ENCODE measurements at places on chromosomes 2 and 18.
A peak's percentile ranks its signal among the peaks of the same experiment; 100 is the strongest.

- DNase-seq = no peak
Observed at GRCh38 chr18:2827061-2827460, 19.7 kb upstream of the EMILIN2 start.

- no peak for DNase-seq
Observed at GRCh38 chr18:66557091-66557490, 46.8 kb downstream of the CDH19 start.

GRCh38 chr2:33122726-33123125, 176.0 kb downstream of the LTBP1 start:
- no peak for DNase-seq

DNA sequence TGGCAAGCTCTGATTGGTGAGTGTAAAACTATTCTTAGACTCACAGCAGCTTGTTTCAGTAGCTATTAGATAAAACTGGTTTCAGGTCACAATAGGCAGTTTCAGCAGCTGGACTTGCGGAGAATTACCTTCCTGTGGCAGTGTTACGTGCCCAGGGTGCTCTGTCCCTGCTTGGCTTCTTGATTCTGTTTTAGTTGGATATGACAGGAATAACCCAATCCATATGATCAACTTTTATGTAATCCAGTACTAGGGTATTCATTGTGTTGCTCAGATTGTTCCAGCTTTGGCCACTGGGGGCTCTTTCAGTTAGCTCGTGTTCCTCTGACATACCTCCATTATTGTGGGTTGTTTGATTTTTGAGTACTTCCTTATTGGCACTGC, 43.1 kb downstream of the INPP4A start:
- peak; percentile 6 for DNase-seq

DNA sequence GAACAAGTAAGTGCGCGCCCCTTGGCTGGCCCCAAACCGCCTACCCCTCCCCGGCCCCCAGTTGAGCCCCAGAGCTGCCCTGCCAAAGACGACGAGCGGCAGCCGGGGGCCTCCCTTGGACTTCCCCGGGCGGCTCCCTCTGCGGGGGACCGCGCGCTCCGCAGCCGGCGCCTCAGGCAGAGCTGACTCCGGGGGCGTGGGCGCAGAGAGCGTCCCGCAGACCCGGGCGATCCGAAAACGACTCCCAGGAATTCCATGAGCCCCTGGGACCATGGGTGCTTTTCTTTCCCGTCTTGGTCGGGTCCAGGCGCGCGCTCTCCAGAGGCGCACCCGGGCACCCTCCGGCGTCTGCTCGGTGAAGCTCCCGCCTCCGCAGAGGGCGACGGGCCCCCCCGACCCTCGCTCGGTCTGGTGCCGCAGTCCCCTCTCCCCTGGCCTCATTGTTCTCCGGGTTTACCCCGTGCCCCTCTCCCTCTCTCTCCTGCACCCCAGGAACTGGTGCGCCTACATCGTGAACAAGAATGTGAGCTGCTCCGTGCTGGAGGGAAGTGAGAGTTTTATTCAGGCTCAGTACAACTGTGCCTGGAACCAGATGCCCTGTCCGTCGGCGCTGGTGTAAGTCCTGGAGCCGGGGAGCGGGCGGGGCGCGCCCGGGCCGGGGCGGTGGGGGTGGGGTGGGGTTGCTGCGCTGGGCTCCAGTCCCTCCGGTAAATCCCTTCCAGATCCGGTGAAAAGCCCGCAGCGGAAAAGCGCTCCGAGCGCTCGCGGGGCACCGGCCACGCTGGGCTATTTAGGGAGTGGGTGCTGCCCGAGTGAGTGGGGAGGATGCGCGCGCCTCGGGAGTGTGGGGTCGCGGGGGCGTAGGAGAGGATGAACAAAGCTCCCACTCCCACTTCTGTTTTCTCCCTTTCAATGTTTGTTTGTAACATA, 776 bp downstream of the EMILIN2 start:
- DNase-seq = no peak

GRCh38 chr2:23859983-23860382, 66.9 kb downstream of the ATAD2B start:
- no peak for DNase-seq

DNA sequence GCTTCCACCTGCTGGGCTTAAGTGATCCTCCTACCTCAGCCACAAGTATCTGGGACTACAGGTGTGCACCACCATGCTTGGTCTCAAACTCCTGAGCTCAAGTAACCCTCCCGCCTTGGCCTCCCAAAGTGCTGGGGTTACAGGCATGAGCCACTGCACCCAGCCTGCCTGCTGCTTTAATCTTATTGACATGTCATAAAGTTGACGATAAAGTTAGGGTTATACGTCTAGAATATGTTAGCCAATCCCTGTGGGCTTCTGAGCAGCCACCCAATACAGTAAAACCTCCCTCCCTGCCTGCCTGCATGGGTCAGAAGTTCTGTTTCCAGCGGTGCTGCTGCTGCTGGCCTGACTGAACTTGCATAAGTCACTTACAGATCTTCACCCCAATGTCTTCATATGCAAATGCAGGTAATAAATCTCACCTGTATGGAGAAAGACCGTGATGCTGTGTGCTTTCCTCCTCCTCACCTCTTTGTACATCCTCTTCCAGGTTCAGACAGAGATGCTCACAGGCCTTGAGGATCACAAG, 30.1 kb downstream of the TGIF1 start:
- DNase-seq = no peak

DNA sequence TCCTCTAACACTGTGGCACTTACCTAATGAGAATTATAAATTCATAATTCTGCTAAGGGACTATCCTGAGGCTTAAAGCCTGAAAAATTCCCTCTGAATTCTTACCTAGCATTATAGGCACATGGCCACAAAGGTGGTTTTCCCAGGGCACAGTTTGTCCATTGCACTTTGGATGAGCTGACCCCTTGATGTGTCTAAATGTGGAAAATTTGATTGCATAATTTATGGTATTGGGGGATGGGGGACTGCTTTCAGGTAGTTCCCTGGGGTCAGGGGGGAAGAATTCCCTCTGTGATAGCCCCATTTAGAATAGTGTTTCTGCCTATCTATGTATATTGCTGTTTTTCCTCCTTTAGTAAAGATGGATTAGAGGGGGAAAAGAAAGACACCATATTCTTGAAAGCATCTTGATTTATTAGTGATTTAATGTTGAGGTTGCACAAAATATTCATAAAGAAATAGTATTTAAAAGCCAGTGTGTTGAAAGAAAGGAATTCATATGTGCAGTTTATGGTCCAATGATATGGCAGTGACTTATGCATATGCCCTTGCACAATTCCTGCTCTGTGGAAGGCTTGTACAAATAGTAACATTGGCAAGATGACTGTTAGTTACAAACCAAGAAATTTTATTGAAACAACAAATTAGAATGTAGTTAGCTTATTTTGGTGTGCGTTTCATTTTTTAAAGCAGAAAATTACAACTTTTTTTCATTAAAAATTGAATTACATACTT, 8.7 kb upstream of the HTR2B start:
- no peak for DNase-seq

- no peak for DNase-seq
Observed at GRCh38 chr2:239945751-239946561, 79.2 kb downstream of the NDUFA10 start.
